ENCODE measurements at places on chromosomes 2 and 18.

GRCh38 chr2:201186982-201187381 is 4.0 kb downstream of the CASP10 start:
- no peak for DNase-seq

- no peak for DNase-seq
These were observed 61.8 kb downstream of the TBC1D8 start for GRCh38 chr2:101089419-101089818.

DNA sequence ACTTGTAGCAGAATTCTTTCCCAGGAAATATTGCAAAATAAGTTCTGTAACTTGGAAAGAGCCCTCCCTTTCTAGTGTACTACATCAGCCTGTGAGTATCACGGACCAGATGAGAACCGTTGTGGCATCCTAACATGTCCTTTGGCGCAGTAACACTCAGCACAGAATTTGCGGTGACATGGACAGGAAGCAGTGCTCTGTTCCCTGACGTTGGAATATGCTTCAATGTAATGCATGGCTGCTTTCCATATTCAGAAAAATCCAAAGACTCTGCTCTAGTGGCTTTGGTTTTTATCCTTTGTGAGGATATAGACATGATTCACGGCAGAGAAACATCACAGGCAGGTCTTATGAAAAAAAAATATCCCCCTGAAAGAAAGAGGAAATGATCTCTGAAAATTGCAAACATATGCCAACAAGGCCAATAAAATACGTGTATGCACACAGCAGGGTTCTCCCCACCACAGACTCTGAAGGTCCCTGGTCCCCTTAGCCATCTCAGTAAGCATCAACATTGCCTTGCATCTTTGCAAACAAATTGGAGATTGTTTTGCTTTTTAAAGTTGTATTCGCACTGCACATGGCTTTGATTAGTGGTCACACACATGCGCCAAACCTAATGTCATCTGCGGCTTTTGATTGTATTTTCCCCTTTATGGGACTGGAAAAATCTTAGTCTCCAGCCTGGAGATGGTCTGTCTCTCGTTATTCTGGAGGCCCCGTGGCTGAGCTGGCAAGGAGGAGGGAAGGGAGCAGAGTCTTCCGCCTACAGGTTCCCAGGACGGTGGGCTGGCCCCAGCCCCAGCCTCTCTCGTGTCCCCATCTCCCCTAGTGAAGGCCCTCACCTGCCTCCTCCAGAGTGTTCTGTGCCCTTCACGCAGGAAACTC is 122.9 kb downstream of the COPS8 start:
- no peak for DNase-seq

- DNase-seq = no peak
These were observed 41.0 kb downstream of the SPP2 start for GRCh38 chr2:234091432-234091879.

DNA sequence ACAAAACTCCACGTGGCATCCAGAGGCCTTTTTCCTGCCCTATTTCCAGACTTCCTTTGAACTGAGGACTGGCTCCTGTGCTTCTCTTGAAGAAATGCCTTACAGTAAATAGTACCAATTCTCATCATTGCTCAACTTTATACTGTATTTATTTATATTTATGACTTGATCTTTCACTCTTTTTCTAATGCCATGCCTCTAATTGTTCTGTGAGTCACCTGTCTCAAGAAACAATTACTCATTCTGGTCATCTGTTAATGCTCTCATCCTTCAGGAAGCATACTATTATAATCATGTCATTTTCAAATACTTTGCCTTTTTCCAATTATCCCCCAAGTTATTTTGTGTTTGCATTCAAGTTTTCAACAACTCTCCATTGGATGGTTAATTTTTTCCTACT is 85.9 kb downstream of the DCDC2C start:
- DNase-seq = no peak

GRCh38 chr2:128623776-128624761 is 305.4 kb upstream of the HS6ST1 start:
- DNase-seq = no peak

DNA sequence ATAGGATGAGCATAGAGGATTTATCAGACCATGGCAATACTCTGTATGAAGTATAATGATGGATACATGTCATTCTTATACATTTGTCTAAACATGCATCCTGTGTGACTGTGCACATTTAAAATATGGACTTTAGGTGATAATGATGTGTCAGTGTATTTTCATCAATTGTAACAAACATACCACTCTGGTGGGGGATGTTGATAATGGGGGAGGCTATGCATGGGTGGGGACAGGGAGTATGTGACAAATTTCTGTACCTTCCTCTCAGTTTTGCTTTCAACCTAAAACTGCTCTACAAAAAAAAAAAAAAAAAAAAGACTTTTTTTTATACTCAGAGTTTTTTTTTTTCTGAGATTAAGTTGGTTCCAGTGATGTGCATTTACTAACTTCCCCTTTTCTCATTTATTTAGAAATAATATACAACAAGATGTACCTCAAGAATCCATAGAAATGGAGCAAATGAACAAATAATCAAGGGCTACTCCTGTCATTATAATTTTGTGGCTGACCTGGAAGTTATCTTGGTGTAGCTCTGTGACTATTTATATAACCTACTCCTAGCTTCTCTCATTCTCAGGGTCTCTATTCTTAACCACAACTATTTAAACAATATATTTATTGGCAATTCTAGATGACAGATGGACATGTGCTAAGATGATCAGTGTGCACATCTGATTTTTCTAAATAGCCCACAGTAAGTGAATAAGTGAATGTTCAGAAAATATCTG is 108.9 kb upstream of the ITGA4 start:
- DNase-seq = no peak

GRCh38 chr18:9178557-9178956 is 42.0 kb downstream of the ANKRD12 start:
- DNase-seq = no peak

- DNase-seq = no peak
These were observed 125.9 kb downstream of the LYPD6 start for GRCh38 chr2:149456285-149456684.

GRCh38 chr2:26848336-26849055 is 564 bp downstream of the DPYSL5 start:
- no peak for DNase-seq

GRCh38 chr2:12300019-12300602 is 416.6 kb upstream of the TRIB2 start:
- DNase-seq = no peak

DNA sequence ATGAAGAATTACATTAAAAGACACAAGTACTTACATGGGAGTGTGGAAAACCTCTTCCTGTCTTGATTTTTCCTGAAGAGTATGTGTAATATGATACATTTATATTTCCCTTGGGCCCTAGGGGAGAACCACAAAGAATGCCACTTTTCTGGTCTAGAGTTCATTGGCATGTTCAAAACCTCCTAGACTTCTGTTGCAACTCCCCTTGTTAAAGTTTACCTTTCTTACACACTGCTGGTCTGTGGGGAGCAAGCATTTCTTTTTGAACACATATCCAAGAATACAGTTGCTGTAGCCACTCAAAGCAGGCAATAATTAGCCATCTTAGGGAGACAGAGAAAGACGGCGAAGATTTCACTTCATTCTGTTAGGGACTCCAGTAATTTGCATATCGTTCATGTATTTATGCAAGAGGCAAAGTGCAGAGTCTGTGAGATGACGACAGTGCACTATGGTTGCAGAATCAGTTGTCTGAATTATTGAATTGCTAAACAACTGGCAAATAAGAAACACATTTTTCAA is 103.5 kb downstream of the NOL4 start:
- no peak for DNase-seq

- no peak for DNase-seq
These were observed 2.6 kb upstream of the UBE2F start for GRCh38 chr2:237964194-237964577.

- DNase-seq = no peak
These were observed 1.9 kb upstream of the CD226 start for GRCh38 chr18:69949538-69949936.

GRCh38 chr2:123136419-123136818 is 888.7 kb upstream of the CNTNAP5 start:
- DNase-seq = no peak

GRCh38 chr2:75710220-75710576 is 517 bp downstream of the GCFC2 start:
- no peak for DNase-seq

GRCh38 chr18:21943456-21943855 is 202.9 kb downstream of the MIB1 start:
- no peak for DNase-seq

DNA sequence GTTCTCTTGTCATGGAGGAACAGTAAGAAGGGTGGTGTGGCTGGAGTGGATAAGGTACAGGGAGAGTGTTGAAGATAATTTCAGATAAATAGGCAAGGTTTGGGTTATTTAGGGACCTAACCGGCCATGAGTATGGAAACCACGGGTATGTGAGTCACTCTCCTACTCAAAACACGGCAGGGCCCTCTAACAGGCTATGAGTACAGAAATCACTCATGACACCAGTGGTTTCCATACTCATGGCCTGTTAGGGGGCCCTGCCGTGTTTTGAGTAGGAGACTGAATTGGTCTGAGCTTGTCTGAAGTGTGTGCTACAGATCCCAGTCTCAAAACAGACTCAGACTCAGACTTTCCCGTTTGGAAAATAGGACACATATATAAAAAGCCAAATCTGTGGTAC is 428.4 kb upstream of the HNMT start:
- no peak for DNase-seq

- no peak for DNase-seq
These were observed 879.0 kb downstream of the CBLN2 start for GRCh38 chr18:71665131-71665530.

GRCh38 chr18:37006742-37007141 is 177.8 kb downstream of the KIAA1328 start:
- DNase-seq = no peak

- DNase-seq = no peak
These were observed 21.2 kb upstream of the NAB1 start for GRCh38 chr2:190627448-190628412.

DNA sequence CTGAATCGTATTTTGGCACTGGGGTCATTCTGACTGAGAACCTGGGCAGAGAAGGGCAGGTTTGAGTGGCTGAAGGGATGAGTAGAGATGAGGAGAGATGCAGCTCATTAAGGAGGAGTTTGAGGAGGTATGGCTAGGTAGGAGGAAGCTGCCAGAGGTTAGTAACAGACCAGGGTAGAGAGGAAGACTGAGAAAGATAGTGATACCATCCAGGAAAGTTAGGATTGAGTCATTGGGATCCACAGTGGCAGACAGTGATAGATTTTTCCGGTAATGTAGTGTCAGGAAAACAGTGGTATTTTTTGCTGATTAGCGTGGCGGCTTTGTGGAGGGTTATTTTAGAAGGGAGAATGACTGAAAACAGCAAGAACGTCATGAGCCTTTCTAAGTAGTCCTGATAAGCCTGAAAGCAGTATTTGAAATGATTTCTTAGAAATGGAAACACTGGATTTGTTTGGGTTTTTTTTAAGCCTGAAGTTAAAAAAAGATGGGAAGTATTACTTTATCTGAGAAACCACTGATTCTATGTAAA is 65.6 kb upstream of the STON1 start:
- DNase-seq = no peak

- DNase-seq = no peak
These were observed 16.7 kb upstream of the PDIA6 start for GRCh38 chr2:10829299-10829698.

DNA sequence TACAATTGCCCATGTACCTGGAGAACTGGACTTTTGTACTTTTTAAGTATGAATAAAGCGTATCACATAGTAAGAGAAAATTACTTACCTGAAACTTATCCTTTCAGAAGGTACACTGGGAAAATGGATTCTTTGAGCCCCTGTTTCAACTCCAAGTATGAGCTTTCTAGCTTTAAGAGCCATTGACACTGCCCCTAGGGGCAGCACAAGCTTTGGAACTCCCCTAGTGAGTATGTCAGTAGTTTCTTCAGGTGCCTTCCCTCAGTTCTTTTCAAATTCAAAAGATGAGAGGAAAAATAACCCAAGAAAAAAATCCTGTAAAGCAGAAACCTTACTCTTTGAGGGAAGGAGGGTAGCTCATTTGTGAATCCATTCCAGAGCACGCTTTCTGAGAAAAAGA is 124.1 kb downstream of the MEMO1 start:
- DNase-seq = no peak

- no peak for DNase-seq
These were observed 231.7 kb downstream of the KLHL29 start for GRCh38 chr2:23616630-23617029.

DNA sequence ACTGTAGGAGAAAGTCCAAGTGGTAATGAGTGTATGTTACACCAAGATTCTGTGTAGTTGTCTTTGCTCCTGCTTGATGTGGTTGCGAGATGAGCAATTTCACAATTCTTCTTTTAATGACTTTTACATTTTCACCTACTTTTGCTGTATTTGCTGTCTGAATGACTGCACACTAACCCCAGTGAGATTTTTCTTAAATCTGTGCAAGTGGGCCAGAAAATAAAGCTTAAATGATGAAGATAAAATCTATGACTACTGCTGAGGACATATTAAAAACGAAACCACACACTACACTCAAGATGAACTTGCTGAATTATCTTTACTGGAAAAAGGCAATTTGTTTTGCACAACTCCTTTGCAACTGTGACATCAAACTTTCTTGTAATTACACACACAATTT is 4.1 kb downstream of the LDAH start:
- no peak for DNase-seq

DNA sequence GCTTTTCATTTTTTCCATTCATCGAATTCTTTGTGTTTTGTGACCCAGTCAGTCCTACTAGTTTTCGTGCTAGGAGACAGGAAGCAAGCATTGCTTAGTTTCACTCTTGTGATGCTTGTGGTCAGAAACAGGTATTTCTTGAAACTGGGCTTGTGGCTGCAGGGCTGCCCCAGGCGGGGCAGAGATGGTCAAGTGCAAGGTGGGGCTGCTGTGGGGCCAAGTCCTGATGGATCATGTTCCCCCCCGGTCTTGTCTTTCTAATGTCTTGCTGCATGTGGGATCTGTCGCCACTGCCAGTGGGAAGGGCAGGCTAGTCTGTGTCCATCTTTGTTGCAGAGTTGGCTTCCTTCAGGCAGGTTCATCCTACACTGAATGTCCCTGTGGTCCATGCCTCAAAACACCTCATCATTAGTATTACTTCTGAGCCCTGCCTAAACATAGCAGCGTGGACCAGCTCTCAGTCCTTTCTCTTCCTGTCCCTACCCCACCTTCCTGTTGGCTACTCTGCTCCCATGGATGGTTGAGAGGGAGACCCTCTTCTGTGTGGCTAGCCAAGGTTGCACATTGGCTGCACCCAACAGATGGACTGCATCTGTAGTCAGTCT is 38.7 kb downstream of the INPP4A start:
- no peak for DNase-seq

- no peak for DNase-seq
These were observed 205.2 kb downstream of the EIPR1 start for GRCh38 chr2:3172265-3172935.

DNA sequence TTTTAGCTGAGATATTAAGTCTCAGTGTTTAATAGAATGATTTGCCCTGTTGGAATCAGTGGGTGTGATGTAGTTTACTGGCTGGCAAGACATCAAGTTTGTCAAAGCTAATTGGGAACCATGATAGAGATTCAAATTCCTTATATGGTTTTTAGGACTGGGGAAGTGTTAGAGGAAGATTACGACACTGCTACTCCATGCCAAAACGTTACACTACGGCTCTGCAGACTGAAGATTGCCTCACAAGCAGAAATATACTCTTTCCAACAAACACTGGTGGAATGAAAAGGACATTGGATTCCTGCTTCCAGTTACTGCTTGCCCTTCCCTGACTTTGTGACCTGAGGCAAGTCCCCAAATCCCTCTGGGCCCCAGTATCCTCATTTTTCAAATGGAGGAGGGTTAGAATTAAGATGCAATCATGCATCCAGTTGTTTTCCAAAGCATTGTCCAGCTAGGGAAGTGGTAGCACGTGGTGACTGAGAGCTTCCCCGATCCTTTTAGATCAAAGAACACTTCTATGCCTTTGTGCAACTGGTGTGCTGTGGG is 147.6 kb downstream of the CDC42EP3 start:
- no peak for DNase-seq

- no peak for DNase-seq
These were observed 118.3 kb upstream of the NETO1 start for GRCh38 chr18:72986103-72986502.

Data from activated CD4-positive, CD25-positive, alpha-beta regulatory T cell (primary cell).